Hematopoietic multipotent progenitor cell treated with erythropoietin and hydrocortisone succinate and interleukin-3 and kit ligand, for 4 days (in vitro differentiated cells): ENCODE measurements at places on chromosomes 12 and 14.

DNA sequence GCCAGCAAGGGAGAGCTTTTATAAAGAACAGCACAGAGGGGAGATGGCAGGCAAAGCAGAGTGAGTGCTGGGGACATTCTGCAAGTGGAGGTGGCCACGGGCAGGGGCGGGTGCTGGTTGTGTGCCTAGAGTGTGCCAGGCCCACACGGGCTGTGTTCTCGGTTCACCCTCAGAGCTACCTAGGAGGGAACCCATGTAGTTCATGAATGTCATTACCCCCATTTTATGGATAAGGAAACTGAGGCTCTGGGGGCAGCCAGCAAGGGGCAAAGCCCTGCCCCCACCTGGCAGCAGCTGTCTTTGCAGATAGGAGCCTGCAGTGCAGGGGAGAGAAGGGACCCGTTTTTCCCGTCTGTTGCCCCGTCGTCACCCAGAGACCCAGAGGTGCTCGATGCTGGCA lies 85.2 kb upstream of the NCOR2 start:
- no peak for DNase-seq

GRCh38 chr14:99821519-99822508 lies 28.6 kb downstream of the EML1 start:
- DNase-seq: peak; percentile 75

DNA sequence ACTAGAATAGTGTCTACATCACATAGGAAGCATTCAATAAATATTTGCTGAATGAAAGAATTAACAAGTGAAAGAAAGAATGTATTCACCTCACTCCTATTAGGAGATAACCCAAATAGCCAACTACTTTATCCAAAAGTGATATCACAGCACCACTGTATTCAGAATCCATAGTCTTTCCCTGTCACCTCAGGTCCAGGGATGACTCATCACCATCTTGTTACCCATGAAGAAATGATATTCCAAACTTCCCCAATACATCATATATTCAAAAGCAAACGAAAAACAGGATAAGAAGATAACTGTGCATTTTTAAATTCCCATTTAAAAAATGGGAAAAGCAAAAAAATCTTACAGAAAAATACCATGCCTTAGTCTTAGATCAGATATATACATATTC lies 39.1 kb downstream of the TXNDC16 start:
- no peak for DNase-seq

GRCh38 chr14:61145034-61145902 lies 135.9 kb downstream of the TMEM30B start:
- no peak for DNase-seq

GRCh38 chr12:64229796-64230195 lies 7.7 kb upstream of the KICS2 start:
- no peak for DNase-seq

- peak; percentile 44 for DNase-seq
These were observed 77.6 kb upstream of the DACT1 start for GRCh38 chr14:58560208-58560607.

DNA sequence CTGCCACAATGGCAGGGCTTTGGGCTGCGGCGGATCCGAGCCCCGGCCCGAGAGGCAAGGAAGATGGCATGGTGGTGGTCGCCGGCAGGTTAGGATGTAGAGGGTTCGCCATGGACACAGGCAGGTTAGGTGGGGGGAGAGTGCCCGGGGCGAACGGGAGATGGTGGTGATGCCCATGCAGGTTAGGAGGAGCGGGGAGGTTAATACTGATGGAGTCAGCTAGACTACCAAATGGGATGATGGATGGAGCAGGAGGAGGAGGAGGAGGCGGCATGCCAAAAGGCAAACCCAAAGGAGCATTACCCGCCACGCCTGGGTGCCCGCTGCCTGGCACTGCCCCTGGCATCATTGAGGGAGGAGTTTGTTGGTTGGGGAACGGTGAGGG lies 6.2 kb downstream of the MYL6 start:
- DNase-seq: no peak

DNA sequence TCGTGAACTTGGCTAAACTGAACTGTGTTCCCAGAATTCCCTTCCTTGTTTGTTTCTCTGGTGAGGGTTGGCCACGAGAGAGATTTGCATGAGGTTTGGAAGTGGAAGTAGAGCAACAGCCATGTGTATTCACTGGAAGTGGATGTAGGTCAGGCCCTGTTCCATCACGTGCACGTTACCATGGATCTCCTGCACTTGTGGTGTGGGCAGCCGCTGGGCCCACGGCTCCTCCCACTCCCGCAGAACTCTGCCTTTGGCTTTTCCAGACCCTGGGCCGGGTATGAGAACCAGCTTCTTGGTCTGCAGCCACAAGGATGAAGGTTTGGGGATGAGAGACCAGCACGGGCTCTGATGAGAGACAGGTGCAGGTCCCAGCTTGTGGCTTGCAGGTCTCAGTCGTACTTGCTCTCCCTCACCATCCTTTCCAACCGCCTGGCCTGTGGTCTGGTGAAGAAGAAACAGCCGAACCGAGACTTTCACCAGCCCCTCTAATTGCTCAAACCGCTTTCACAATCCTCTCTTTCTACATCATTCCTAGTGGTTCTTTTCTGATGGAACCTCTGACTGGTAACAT lies 94.9 kb downstream of the DUSP16 start:
- DNase-seq: peak; percentile 34

GRCh38 chr12:57541717-57542116 lies 5.3 kb downstream of the DCTN2 start:
- no peak for DNase-seq
